Bronchus fibroblast of lung (primary cell): ENCODE measurements at places on chromosomes 13 and 19. TPM values are rescaled to one million over a fixed set of nuclear protein-coding genes. Genes with fewer than 3 reads are reported as not detected.

LENG9 gene
- total RNA-seq, result 5.1 and 5.5 TPM in 2 replicates

KCNRG gene
- 1.2 and 1.3 TPM in 2 replicates for total RNA-seq

BEST2 gene
- total RNA-seq, result not detected in 2 replicates

UPK1A gene
- not detected in 2 replicates for total RNA-seq

TRIP10 gene
- total RNA-seq, result 50.3 and 51.9 TPM in 2 replicates

ITGBL1 gene
- 22.1 and 24.9 TPM in 2 replicates for total RNA-seq

KIR3DL2 gene
- total RNA-seq, result not detected in 2 replicates

PALM gene
- total RNA-seq, result 9.2 and 10.1 TPM in 2 replicates

RRAS gene
- total RNA-seq, result 64.7 and 94.1 TPM in 2 replicates

NANOS3 gene
- not detected in 2 replicates for total RNA-seq

SYNGR4 gene
- not detected in 2 replicates for total RNA-seq

ZNF808 gene
- 5.6 and 5.7 TPM in 2 replicates for total RNA-seq

LSM14A gene
- 49.9 and 56.7 TPM in 2 replicates for total RNA-seq

GNG7 gene
- total RNA-seq, result under 0.01 and 0.15 TPM in 2 replicates

ZNF560 gene
- total RNA-seq, result 0.67 and 1.0 TPM in 2 replicates

DHRS12 gene
- 3.9 and 4.2 TPM in 2 replicates for total RNA-seq

ZNF845 gene
- 3.0 and 3.4 TPM in 2 replicates for total RNA-seq

TSSK6 gene
- 0.84 and 1.2 TPM in 2 replicates for total RNA-seq

ZNF506 gene
- 13.2 and 23.5 TPM in 2 replicates for total RNA-seq

SSC5D gene
- total RNA-seq, result 0.89 and 1.7 TPM in 2 replicates

KIR2DL3 gene
- not detected in 2 replicates for total RNA-seq

GJB6 gene
- not detected in 2 replicates for total RNA-seq

GTPBP3 gene
- 13.7 and 16.3 TPM in 2 replicates for total RNA-seq

THSD1 gene
- total RNA-seq, result 3.3 and 3.7 TPM in 2 replicates

ATXN8OS gene
- total RNA-seq, result not detected in 2 replicates

ZNF615 gene
- total RNA-seq, result 3.3 and 4.5 TPM in 2 replicates

FGF22 gene
- 0.30 and 0.34 TPM in 2 replicates for total RNA-seq

GARIN5A gene
- total RNA-seq, result 0.84 and 1.3 TPM in 2 replicates

ICAM3 gene
- total RNA-seq, result 6.9 and 9.8 TPM in 2 replicates

SYCN gene
- not detected in 2 replicates for total RNA-seq

TMEM59L gene
- total RNA-seq, result under 0.01 TPM in 1 of 2 replicates, not detected in the other

SHISA2 gene
- total RNA-seq, result 0.17 and 0.30 TPM in 2 replicates

ZNF99 gene
- total RNA-seq, result not detected in 2 replicates

RNF17 gene
- 0.50 and 0.89 TPM in 2 replicates for total RNA-seq

FBN3 gene
- total RNA-seq, result not detected in 2 replicates

WDR88 gene
- total RNA-seq, result not detected in 2 replicates

NMRK2 gene
- not detected in 2 replicates for total RNA-seq

AMER2 gene
- not detected in 2 replicates for total RNA-seq

SOX1 gene
- total RNA-seq, result not detected in 2 replicates

IL12RB1 gene
- not detected in 2 replicates for total RNA-seq

URAD gene
- total RNA-seq, result not detected in 2 replicates

CYP2B6 gene
- not detected in 2 replicates for total RNA-seq

DNAAF3 gene
- 0.15 and 0.34 TPM in 2 replicates for total RNA-seq

PSG2 gene
- total RNA-seq, result not detected in 2 replicates

ADAMTS10 gene
- 3.0 and 3.7 TPM in 2 replicates for total RNA-seq

CA11 gene
- 0.74 and 0.84 TPM in 2 replicates for total RNA-seq

ZNF383 gene
- 2.0 and 2.2 TPM in 2 replicates for total RNA-seq

ERICH6B gene
- not detected in 2 replicates for total RNA-seq

NLRP7 gene
- not detected in 2 replicates for total RNA-seq

KLF16 gene
- total RNA-seq, result 5.9 and 12.6 TPM in 2 replicates

SIGLEC8 gene
- total RNA-seq, result not detected in 2 replicates

KLHL1 gene
- total RNA-seq, result not detected in 2 replicates

CEACAM3 gene
- total RNA-seq, result not detected in 2 replicates

VN1R4 gene
- total RNA-seq, result not detected in 2 replicates

CHST8 gene
- under 0.01 TPM in 1 of 2 replicates, not detected in the other for total RNA-seq

SIAH3 gene
- under 0.01 TPM in 1 of 2 replicates, not detected in the other for total RNA-seq

LHB gene
- 0.45 TPM in 1 of 2 replicates, not detected in the other for total RNA-seq

RFPL4AL1 gene
- not detected in 2 replicates for total RNA-seq
